ENCODE measurements at places on chromosomes 5 and 9.

GRCh38 chr5:108639366-108639765, 108.3 kb upstream of the FER start:
- DNase-seq = no peak

GRCh38 chr9:83066771-83067170, 3.8 kb upstream of the RASEF start:
- no peak for DNase-seq

DNA sequence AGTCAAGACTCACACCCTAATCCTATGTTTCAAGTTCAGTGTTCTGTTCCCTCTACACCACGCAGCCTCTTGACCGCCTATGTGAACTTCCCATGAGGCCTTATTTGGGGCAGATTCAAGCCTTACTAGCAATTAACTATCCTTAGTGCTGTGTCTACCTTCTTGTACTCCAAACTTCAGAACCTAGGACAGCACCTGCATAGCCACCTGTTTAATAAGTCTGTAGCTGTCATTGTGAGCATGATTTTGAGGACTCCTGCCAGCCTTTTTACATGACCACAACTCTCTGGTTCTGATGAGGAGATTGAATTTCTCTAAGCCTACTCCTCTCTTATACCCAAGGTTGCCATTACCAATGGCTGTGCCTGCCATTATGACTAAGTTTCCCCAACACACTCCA, 50.8 kb upstream of the PCSK1 start:
- DNase-seq = no peak

DNA sequence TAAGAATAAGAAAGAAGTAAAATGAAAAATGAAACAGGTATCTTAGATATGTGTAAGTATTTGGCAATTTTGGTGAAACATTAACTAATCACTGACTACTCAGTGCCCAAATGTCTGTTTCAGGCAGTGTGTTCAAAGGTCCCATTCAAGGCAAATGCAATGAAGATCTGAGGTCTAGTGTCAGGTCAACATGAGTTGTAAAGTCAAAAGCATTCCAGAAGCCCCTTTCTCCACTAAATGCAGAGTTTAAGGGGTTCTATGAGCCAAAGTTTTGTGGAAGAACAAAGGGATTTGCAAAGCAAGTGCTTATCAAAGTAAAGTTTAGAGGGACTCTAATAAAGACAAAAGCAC, 71.0 kb upstream of the GPBP1 start:
- DNase-seq = no peak

GRCh38 chr5:39566891-39567290, 142.1 kb upstream of the DAB2 start:
- DNase-seq = no peak

Data from activated naive CD4-positive, alpha-beta T cell treated with Interleukin-2 at 50 U/mL for 16 hours (primary cell).